ENCODE measurements at places on chromosomes 7 and 10. TPM values are rescaled to one million over a fixed set of nuclear protein-coding genes. Genes with fewer than 3 reads are reported as not detected.

The NPFFR1 gene
- 9.1 TPM for total RNA-seq

The PGAM2 gene
- total RNA-seq: 23.7 TPM

The CREB5 gene
- 40.2 TPM for total RNA-seq

The JAKMIP3 gene
- total RNA-seq: 1.4 TPM

The AS3MT gene
- 15.9 TPM for total RNA-seq

Measured in camera-type eye (tissue), 1 donor.